Activated CD8-positive, alpha-beta memory T cell treated with anti-CD3 and anti-CD28 coated beads for 4 hours (primary cell): ENCODE measurements at places on chromosomes 4 and X.

DNA sequence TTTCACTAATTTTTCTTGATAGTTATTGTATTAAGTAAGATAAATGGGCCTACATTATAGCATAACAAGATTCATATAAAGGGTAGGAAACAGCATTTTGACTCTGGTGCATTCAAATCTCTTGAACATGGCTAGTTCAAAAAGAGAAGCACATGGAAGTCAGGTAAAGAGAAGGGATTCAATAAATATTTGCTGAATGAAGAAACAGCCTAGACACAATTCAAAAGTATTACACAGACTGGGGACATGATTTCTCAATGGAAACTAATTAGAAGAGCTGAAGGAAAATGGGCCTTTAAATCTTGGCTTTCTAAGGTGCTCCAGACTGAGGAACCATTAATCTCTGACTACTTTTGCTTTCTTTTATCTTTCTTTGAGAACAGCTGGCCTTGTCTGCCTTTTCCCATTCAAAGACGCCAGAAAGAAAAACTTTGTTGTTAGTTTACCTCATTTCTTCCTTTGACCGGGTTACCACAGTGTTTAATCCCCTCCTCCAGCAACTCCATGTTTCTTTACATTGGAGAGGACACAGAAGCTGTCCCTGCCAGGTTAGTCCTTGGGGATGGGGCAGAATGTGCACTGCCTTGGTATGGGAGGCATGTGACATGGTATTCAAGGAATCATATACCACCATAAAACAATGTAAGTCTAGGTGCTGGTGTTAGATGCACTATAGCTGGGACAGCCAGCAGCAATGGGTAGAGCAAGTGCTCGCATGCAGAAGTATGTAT lies 264.2 kb downstream of the CAMK2D start:
- no peak for DNase-seq

DNA sequence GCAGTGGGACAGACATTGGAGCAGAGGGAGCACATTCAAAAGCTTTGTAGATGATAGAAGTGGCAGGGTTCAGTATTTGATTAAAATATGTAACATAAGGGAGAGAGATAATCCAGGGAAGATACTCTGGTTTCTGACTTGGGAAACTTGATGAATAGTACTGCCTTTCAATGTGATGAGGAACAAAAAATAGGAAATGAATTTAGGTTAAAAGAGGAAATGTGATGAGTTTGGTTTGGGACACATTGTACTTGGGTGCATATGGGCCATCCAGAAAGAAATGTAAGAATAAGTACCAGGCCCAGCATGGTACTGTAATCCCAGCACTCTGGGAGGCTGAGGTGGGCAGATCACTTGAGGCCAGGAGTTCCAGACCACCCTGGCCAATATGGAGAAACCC lies 20.9 kb upstream of the NDNF start:
- DNase-seq, result no peak

DNA sequence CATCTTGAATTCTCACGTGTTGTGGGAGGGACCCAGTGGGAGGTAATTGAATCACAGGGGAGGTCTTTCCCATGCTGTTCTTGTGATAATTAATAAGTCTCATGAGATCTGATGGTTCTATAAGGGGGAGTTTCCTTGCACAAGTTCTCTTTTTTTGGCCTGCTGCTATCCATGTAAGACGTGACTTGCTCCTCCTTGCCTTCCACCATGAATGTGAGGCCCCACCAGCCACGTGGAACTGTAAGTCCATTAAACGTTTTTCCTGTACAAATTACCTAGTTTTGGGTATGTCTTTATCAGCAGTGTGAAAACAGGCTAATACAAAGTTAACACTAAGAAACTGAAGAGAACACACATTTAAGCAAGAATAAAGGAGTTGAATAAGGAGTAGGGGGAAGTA lies 16.0 kb downstream of the TBCK start:
- no peak for DNase-seq

GRCh38 chrX:22818061-22818460 lies 181.7 kb upstream of the DDX53 start:
- no peak for DNase-seq

- DNase-seq, result no peak
Measured at GRCh38 chr4:2036866-2037265, 22.3 kb upstream of the NAT8L start.

DNA sequence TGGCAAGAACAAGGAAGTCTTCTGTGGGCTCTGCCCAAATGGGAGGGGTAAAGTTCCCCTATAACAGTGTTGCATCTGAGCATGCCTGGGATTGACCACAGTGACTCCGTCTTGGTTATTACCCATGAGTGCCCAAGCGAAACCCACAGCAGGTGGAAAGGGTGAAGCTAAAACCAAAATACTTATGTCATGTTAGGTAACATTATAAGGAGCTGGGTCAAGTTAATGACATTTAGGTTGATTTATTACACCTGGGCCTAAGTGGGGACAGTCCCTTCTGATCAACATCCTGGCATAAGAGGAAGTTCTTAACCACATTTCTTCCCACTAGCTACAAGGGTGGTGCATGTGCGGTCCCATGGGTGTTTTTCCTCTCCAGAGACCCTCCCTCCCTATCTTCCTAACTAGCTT lies 1.3 kb upstream of the ZNF732 start:
- no peak for DNase-seq

DNA sequence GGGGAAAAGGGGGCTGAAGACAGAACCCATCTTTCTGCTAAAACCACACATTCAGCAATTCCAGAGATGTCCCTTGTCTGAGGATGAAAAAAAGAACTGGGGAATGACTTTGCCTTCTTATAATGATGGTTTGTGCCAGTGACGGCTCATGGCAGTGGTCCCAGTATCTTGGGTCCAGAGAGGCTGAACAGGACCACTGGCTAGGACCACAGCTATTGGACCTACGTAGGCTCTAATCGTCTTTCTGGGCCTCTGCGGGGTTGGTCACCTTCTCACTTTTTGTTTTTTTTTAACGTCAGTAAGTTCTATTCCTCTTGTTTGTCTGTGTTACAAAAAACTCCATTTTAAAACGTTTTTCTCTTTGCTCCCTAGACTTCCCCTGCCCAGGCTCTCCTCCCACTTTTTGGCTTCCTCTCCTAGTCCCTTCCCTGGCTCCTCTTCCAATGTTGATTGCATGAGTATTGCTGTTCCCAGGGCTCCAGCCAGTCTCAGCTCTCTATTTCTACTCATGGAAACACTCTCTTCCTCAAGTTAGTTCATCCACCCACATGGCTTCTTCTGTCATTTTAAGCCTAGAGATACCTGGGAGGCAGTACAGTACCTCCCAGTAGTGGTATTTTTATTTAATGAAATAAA lies 52.6 kb upstream of the STX18 start:
- DNase-seq, result no peak

DNA sequence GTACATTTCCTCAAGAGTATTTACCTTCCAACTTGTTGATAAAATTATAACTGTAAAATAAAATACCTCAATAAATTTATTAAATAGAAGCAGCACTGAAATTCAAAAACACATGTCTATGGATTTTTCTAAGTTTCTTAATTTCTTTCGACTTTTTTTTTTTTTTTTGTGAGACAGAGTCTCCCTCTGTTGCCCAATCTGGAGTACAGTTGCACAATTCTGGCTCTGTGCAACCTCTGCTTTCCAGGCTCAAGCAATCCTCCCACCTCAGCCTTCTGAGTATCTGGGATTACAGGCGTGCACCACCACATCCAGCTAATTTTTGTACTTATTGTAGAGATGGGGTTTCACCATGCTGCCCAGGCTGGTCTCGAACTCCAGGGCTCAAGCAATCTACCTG lies 79.8 kb downstream of the IQCM start:
- no peak for DNase-seq
